Heart right ventricle (tissue), 16 donors: ENCODE measurements at places on chromosomes 6 and 20. TPM values are rescaled to one million over a fixed set of nuclear protein-coding genes. Genes with fewer than 3 reads are reported as not detected.

DNA sequence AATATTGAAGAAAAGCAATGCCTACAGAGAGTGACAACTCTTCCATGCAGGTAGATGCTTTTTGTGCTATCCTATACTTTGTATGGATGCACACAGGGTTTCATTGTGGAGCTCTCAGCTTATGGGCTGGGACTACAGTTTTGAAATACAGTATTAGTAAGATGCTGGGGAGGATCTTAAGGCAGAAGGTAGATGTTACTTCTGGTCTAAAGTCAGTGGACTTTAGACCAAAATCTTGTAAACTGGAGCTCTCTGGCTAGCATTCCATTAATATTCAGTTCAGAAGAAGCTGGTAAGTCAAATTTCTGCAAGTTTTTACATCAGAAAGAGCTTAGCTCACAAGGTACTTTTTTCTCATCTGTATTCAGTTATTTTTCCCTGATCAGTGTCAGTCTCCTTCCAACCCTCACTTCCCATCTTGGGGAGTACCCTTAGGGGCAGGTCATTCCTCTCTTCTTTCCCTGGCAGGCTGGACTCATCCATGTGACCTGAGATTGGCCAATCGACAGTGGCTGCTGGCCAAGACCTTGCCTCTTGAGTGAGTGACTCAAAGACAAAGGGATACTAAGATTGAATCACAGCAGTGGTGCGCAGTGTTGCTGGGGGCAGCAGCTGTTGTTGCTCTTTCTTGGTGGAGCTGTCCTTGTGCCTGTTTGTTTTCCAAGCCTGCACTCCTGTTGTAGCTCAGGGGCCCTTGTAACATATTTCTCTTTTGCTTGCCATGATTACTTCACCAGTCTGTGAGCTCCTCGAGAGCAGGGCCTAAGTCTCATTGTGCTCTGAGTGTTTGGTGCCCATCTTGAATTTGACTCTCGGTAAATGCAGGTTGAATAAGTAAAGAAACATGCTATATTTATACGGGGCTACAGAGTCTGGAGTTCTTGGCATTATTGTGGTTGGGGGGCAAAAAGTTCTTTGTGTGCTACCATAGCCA lies 2.8 kb upstream of the PHF20 start:
- H3K27ac ChIP-seq = peak overlapping the region; percentile 82
- DNase-seq = peak; percentile 93
- no peak overlapping the region for H3K4me3 ChIP-seq
- no peaks in the 10 kb centered on the region for H3K27me3 ChIP-seq
- peaks cover 40% of the 10 kb centered on the region for H3K4me1 ChIP-seq

- no peak for DNase-seq
- H3K4me1 ChIP-seq = no peaks in the 10 kb centered on the region
- H3K36me3 ChIP-seq = no peaks in the 10 kb centered on the region
These were observed 31.2 kb downstream of the CITED2 start for GRCh38 chr6:139343052-139343750.

The CASS4 gene
- total RNA-seq = 0.80 TPM

DNA sequence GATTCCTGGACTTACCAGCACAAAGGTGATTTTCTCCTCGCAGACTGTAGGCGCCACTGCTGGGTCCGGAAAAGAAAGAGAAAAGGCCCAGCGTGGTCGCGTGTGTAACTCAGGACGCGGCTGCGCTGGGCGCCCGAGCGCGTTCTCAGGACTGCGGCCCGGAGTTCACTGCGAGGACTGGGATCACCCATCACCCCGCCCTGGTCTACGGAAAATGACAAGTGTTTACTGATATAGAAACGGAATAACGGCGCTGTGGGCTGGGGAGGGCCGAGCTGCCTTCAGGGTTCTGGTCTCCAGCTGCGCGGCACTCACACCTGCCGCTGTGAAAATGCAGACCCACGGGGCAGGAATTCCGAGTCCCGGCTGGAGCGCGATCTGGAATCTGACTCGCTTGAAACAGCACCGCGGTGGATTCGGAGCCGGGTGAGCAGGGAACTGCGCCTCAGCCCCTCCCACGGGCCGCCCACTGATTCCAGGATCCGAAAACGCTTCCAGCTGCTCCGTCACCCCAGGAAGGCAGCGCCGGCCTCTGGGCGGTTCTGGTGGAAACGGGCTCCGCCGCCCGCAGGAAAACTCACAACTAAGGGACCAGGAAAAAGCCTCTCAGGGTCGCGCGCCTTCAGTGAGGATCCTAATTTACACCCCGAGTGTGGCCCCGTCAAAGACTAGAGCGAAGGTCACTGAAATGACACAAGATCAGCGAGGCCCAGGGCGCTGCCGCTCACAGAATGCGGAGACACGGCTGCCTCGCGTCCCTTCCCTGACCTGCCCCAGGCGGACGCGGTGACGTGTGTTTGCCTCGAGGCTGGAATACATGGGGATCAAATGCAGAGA lies 34.5 kb downstream of the HLA-A start:
- DNase-seq = peak; percentile 93
- H3K4me1 ChIP-seq = peaks cover 9% of the 10 kb centered on the region
- H3K36me3 ChIP-seq = no peaks in the 10 kb centered on the region
- no peaks in the 10 kb centered on the region for H3K27me3 ChIP-seq

The LY6G6D gene
- not detected for total RNA-seq

DNA sequence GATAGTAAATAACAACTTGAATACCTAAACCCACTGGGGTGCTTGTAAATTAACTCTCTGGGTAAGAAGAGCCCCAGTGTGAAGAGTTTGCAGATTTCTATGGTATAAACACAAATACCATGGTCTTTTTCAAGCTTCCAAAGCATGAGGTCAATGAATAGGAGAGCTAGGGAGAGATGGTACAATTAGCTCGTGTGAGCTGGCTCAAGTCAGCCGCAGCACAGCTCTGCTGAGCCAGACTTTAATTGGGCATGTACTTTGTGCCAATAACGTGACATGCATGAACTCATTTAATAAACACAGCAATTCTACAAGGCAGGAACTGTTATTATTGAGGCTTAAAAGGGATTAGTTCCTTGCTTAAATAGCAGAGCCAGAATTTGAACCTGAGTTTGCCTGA lies 684.2 kb downstream of the KIF16B start:
- no peaks in the 10 kb centered on the region for H3K36me3 ChIP-seq
- no peak for DNase-seq
- H3K27ac ChIP-seq = no peak overlapping the region
- H3K27me3 ChIP-seq = no peaks in the 10 kb centered on the region

DNA sequence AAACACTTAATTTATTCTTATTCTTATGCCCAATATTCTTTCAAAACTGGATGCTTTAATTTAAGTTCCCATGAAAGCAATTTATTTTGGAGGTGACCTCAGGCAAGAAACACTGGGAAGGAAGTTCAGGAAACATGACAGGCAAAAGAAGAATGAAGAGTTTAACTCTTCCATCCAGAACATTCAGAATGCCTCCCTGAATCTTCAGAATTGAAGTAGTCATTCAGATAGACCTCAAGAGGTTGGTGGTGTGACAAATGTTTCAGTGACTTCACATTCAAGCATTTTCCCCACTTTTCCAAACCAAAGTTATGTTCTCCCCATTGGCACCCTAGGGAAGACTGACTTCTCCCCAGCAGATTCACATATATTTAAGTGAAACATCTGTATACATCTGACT lies 110.5 kb downstream of the HAO1 start:
- DNase-seq = no peak
- no peaks in the 10 kb centered on the region for H3K36me3 ChIP-seq
- no peak overlapping the region for H3K4me3 ChIP-seq
- H3K27ac ChIP-seq = no peak overlapping the region

The RWDD2A gene
- total RNA-seq = 3.4 TPM

DNA sequence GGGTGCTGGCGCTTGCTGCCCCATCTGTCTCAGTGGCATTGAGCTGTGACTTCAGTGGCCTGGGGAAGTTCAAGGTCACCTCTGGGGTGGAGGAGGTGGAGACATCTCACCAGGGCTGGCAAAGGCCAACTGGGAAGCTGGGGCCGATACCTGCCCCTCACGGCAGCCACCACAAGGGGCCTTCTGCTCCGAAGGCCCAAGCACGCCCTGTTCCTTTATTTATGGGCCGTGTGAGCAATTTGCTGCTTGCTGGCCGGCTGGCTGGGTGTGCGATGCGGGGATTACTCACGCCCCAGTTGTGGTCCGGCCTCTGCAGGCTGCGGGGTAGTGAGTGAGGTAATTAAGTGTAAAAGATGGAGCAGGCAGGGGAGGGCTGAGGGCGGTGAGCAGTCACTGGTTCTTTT lies 13.2 kb upstream of the SCRT2 start:
- no peak overlapping the region for H3K4me3 ChIP-seq
- H3K27me3 ChIP-seq = peaks cover 8% of the 10 kb centered on the region
- no peak overlapping the region for H3K27ac ChIP-seq
- DNase-seq = no peak
- H3K36me3 ChIP-seq = no peaks in the 10 kb centered on the region

The CAGE1 gene
- total RNA-seq = not detected

The POLR3F gene
- 7.3 TPM for total RNA-seq

The CYP21A2 gene
- total RNA-seq = 1.2 TPM

DNA sequence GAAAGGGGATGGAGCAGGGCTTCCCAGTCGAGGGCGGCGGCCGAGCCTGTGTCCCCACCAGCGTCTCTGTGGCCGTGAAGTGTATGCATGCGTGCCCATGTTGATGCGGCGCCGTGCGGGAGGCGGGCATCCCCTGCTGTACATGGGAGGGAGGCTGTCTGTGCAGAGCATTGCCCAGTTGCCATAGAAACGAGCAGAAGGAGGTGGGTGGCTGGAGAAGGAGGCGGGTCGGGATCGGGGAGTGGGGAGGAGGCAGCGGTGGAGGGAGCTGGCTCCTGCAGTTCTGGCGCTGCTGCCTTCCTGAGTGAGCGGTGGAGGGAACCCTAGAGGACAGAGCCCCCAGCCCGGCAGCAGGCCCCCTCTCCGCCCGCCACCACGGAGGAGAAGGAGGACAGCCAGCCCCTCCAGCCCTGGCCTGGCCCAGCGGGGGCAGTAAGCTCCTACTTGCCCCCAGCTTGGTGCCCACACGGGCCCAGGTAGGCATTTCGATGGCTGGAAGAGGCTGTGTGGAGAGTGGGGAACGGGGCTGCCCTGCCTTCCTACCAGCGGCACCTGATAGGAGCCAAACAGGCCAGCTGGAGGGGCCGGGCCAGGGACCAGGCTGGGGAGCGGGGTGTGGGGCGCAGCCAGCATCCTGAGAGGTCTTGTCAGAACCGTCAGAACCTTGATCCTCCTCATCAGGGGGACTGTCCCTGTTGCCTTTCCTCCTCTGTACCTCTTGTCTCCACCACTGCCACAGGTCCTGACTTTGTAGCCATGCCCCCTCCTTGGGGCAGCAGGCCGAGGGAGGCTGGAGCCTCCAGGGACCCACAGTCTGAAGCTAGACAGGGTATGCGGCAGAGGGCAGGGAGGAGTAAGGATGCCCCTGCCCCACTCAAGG lies 41.3 kb downstream of the SPDEF start:
- H3K27me3 ChIP-seq = peaks cover 19% of the 10 kb centered on the region
- no peak overlapping the region for H3K27ac ChIP-seq
- peak; percentile 38 for DNase-seq
- no peaks in the 10 kb centered on the region for H3K36me3 ChIP-seq
- H3K4me1 ChIP-seq = no peaks in the 10 kb centered on the region
- peak overlapping the region; percentile 37 for H3K4me3 ChIP-seq

DNA sequence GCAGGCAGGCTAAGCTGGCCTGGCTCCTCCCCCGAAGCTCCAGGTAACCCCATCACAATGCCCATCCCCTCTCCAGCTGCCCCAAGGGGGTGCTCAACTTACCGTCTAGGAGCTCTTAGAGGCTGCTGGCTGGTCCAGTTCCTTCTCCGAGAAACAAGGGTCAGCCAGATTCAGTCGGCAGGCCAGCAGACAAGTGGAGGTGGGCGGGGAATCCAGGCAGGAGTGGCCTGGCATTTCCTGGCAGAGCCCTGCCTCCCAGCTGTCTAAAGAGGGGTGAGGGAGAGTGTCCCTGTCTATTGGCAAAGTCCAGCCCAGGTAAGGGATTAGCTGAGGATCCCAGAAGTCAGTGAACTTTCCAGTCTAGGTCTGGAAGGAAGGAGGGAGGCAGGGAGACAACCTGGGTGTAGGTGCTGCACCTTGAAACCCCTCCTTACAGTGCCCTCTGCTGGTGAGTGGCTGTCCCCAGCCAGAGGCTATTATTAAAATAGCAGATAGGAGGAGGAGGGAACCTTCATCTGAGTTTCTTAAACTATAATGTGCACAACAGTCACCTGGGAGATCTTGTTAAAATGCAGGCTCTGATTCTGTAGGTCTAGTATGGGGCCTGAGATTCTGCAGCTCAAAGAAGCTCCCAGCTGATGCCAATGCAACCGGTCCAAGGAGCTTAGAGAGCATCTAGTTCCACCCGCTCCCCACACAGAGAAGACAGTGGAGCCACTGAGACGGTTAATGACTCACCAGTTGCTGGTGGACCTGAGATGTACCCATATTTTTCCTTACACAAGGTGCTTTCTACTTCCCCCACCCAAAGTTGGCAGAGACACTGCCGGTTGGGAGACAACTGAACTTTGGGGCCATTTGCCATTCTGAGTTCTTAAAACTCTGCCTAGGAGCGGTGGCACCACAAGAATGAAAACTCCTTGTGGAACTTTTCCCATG lies at the start of gene UNC5CL:
TSS of gene UNC5CL (minus strand) at position 162 of the 939 bp plus-strand sequence. CDS start 4,147 bp downstream, outside the sequence.
- DNase-seq = no peak
- H3K27me3 ChIP-seq = no peaks in the 10 kb centered on the region
- no peaks in the 10 kb centered on the region for H3K36me3 ChIP-seq
- no peaks in the 10 kb centered on the region for H3K4me1 ChIP-seq
- H3K27ac ChIP-seq = no peak within 1 kb of the TSS
- no peak within 1 kb of the TSS for H3K4me3 ChIP-seq

The PRDM13 gene
- total RNA-seq = not detected

DNA sequence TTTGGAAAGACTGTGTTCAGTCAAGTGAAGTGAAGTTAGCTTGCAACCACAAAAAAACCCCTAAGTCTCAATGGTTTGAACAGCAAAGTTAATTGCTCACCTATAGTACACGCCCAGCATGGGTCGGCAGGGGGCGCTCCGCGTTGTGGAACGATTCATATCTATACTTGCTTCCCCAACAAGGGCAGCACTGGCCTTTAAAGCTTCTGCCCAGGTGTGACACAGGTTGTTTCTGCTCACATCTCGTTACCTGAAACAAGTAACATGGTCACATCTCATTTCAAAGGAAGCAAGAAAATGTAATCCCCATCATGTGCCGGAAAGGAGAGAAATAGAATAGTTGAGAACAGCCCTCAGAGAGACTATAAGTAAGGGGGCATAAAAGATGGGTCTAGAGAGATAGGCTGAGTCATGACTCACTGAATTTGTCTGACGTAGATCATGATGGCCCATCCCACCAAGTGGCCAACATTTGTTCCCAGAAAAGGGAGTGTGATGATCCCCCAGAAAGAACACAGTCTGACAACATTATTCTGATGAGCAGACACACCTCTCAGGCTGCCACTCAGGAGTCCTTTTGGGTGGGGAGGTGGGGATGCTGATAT lies 29.0 kb downstream of the HNF4A start:
- H3K36me3 ChIP-seq = no peaks in the 10 kb centered on the region
- no peaks in the 10 kb centered on the region for H3K4me1 ChIP-seq
- peak; percentile 83 for DNase-seq
- no peak overlapping the region for H3K27ac ChIP-seq
- no peak overlapping the region for H3K4me3 ChIP-seq
- no peaks in the 10 kb centered on the region for H3K27me3 ChIP-seq

- no peaks in the 10 kb centered on the region for H3K27me3 ChIP-seq
- DNase-seq = no peak
- no peak overlapping the region for H3K4me3 ChIP-seq
These were observed 559.6 kb downstream of the KIF16B start for GRCh38 chr20:16013631-16014030.
